ENCODE measurements at places on chromosomes 16 and 17. TPM values are rescaled to one million over a fixed set of nuclear protein-coding genes. Genes with fewer than 3 reads are reported as not detected.
A peak's percentile ranks its signal among the peaks of the same experiment; 100 is the strongest.

GRCh38 chr17:16973760-16974540 lies 2.0 kb upstream of the TNFRSF13B start:
- no peak for DNase-seq

DNA sequence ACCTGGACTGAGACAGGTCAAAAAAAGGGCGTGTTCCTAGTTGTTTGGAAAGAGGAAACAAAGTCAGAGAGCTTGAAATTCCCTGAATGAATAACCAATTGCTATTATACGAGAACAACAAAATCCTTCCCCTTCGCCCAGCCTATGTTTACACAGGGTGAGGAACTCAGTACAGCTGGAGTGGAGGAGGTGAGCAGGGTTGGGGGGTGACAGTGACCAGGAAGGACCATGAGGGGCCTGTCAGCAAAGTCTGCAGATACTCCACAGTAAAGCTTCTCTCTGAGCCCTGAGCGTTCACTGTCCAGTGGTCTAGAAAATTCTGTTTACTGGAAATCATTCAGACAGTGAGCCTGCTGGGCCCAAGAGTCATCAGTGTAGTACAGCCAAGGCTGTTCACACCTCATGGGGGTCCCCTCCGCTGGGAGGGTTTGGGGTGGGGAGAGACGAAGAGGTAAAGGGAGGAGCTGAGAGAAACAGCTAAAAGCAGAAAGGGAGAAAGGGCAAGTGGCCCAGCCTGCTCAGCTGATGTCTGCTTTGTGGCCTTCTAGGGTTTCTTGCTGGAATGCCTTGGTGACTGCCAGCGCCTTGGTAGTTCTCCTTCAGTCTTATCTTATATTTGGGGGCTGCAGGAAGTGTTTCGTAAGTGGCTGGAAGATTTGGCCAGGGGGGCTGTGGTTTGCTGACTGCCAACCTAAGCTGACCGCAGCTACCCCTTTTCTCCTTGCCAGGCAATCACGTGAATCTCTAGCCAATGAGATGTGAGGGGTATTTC lies 5.7 kb downstream of the DUSP3 start:
- no peak for DNase-seq

- no peak for DNase-seq
Measured at GRCh38 chr16:253833-254232, 19.2 kb downstream of the FAM234A start.

- peak; percentile 22 for DNase-seq
Measured at GRCh38 chr17:18960803-18961511, 9.0 kb downstream of the SLC5A10 start.

The C17orf100 gene
- total RNA-seq, result 0.13 TPM

The RPS15A gene
- total RNA-seq, result 1,560 TPM
